ENCODE measurements at places on chromosomes 3 and 15.

- DNase-seq, result no peak
Observed at GRCh38 chr3:16608816-16609215, 3.6 kb upstream of the DAZL start.

DNA sequence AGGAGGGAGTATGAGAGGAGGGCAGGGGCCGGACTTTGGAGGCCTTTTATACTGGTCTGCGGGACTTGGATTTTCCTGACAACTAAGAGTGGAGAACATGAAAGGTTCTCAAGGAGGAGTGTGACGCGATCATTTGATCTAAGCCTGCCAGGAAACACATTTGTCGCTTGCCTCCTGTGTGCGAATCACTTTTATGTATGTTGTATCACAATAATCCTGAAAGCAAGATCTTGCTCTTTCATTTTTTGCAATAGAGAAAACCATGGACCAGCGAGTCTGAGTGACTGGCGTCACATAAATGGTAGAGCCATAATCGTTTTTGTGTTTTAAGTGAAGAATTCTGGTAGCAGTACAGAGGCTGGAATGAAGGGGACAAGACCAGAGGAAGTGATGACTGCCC is 100.7 kb downstream of the ARNT2 start:
- no peak for DNase-seq

DNA sequence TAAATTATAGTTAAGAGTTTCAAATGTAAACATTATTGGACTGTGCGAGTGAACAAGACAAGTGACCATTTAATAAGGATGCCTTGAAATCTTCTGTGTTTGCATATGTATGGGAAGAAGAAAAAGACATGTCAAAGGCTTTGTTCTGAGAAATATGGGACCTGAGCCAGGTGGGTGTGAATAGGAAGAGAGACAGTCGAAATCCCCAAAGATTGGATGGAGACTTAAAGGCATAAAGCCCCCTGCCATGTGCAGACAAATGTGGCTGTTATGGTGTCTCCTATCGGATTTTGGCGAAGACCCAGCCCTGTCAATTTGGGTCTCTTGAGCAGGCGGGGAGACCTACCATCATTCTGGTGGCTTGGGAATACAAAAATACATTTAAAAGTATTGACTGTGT is 16.9 kb downstream of the FXR1 start:
- DNase-seq, result no peak

GRCh38 chr3:115019900-115020299 is 127.2 kb downstream of the ZBTB20 start:
- peak; percentile 72 for DNase-seq

DNA sequence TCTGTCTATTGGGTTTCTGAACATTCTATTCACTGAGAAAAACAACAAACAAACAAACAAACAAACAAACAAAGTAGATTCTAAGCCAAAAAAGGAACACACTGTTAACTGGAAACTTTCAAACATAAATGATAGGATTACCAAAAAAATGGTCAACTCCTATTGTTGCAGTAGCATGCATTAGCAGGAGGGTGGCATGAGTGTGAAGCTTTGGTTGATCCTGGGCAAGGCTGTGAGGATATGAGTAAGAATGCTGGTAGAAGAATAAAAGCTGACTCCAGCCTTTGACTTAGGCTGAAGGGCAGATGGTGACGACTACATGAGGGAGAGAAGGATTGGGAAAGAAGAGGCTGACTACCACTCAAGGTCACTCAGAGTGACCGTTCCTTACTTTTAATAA is 810.3 kb downstream of the VGLL3 start:
- peak; percentile 43 for DNase-seq

GRCh38 chr3:71241246-71241901 is 342.2 kb downstream of the FOXP1 start:
- no peak for DNase-seq

- DNase-seq, result no peak
Observed at GRCh38 chr3:196537319-196537984, 22.3 kb upstream of the SMCO1 start.

- DNase-seq, result no peak
Observed at GRCh38 chr3:13288732-13289718, 131.1 kb downstream of the NUP210 start.

DNA sequence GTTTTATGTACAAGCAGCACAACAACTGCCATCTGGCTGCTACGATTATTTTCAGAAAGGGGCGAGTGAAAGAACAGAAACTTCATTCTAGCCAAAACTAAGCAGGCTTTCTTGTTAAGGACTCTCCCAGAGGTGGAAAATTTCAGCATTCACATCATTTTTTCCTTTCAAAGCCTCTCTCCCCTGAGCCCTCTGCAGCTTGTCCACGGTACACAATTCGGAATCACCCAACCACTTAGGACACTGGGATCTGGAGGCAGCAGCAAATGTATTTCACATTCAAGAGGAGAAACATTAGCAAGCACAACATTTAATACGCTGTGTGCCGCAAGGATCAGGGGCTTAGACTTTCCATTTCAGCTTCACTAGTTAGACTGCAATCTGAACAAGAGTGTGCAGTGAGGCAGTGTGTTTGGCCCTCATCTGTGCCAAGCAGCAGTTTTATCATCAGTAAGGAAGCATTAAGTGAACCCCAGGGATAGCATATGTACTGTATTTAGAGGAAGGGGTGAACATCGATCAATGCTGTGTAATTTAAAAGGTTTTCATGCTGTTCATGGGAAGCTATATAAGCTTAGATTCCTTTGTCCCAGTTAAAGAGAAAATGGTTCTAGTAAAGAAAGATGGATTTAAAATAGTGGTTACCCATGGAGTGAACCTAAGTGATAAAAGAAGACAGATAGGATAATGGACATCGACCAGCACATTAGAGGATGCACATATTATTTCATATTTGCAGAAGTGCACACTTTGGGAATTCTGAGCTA is 504.9 kb downstream of the TBL1XR1 start:
- no peak for DNase-seq

DNA sequence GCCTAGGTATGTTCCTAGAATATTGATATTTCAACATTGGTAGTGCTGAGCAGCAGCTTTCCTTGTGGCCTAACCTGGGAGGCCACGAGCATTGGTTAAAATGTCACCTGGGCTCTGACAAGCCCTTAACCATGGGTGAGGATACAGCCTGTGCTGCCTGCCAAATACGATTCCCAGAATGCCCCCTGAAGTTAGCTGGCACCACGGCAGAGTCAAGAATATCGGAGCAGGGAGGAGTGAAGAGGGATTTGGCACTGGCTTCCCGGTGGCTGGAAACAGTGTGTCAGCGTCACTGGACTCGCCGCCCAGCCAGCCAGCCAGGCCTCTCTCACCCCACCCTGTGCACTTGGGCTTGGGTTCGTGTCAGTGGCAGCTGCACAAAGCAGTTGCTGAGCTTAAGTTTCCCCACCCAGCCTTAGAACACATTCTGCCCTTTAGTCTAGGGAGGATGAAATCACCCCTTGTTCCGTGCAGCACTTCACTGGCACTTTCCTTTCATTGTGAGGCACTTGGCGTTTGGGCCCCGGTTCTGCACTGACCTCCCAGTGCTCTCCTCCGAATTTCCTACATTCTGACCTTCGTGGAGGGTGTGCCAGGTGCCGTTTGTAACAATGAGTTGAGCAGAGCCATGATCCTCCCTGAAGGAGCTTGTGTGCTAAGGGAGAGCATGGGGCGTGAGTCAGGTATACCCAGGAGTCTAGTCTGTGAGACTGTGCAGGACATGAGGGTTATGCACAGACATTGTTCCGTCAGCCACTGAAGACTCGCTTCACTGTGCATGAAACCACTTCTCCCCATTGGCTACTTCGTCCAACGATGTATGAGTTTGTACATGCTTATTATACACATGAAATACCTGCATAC is 152.8 kb upstream of the BHLHE40 start:
- no peak for DNase-seq

GRCh38 chr3:99974989-99975388 is 139.3 kb downstream of the FILIP1L start:
- no peak for DNase-seq

DNA sequence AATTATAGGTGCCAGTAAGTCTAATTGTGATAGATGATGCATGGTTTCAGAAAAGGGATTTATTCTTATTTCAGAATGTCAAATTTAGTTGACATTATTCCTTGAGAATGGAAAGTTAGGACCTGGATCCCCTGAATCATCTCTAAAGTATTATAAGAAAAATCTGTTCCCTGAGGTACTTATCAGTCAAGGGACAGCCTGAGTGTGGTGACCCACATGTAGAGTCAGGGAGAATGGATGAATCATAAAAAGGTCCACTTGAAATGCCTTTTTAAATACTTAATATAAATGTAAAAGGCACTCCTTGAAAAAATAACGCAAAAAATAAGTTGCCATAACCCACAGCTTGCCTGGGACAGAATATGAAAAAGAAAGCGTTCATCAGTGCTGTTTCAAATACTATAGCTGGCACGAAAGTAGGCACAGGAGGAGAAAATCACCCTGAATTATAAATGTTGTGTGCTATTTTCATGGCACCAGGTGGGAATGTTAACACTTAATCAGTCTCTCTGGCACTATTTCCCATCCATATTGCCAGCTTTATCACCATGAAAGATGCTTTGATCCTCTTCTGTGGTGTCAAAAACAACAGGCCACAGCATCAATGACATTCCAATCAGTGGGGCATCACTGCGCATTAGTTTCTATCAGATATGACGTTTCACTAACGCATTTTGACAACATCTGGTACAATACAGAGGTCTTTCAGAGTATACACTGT is 208.5 kb downstream of the EPHA3 start:
- no peak for DNase-seq

GRCh38 chr3:47573190-47574172 is 5.2 kb downstream of the CSPG5 start:
- DNase-seq, result peak; percentile 47

- DNase-seq, result no peak
Observed at GRCh38 chr3:47578119-47578632, 489 bp downstream of the CSPG5 start.

Data from pons (tissue), 1 donor.